IPS-NIHi11 (cell line): ENCODE measurements at places on chromosomes 5 and 9.

GRCh38 chr5:152107220-152107619 lies 182.6 kb upstream of the GLRA1 start:
- no peak for DNase-seq

DNA sequence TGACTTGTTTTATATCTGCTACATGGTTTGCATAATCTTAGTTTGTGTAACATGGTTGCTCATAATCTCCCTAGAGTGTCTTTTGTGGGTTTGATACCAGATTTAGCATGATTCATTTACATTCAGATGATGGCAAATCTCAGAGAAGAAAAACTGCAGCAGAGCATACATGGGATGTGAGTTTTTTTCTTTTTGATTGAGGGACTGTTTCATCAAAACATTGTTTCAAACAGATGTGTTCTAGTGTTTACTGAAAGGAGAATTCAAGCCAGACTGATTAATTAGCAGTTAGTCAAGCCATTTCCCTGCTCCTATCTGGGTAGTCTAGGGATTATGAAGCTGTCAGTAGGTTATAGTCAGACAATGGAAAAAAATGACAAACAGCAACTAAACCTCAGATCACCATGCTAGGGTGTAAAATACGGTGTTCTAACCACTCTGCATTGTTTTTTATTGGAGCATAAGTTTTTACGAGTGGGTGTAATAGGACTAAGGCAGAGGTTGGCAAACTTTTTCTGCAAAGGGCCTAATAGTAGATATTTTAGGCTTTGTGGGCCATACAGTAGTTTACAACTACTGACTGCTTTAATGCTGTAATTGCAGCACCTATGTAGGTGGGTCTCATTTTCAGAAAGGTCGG lies 10.5 kb upstream of the GDNF start:
- DNase-seq = no peak

GRCh38 chr9:129412814-129413536 lies 207.9 kb downstream of the C9orf50 start:
- peak; percentile 14 for DNase-seq

GRCh38 chr5:149153751-149154610 lies 12.7 kb downstream of the ABLIM3 start:
- no peak for DNase-seq

- no peak for DNase-seq
These were observed 157.3 kb upstream of the EPB41L4A start for GRCh38 chr5:112576298-112576925.

GRCh38 chr5:150106674-150107426 lies 20.5 kb upstream of the CSF1R start:
- no peak for DNase-seq

GRCh38 chr5:141969783-141970771 lies 1.2 kb downstream of the RNF14 start:
- no peak for DNase-seq

- DNase-seq = no peak
These were observed 49.0 kb upstream of the FCHO2 start for GRCh38 chr5:72906806-72907205.

DNA sequence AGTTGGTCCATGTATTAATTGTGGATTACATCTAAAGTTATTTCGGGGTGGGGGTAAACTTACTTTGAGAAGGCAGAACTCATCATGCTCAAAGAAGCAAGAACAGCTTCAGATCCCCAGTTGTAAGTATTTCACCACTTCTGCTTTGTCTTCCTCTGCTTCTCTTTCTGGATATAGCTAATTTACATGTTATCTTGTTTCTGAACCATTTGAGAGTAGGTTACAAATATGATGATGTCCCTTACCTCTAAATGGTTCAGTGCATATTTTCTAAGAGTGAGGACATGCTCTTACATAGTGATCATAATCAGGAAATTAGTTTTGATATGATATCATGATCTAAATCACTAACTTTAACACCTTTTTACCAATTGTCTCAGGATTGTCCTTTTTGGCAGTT lies 11.9 kb downstream of the TRIO start:
- no peak for DNase-seq

GRCh38 chr5:59712836-59713497 lies 180.6 kb downstream of the PDE4D start:
- no peak for DNase-seq

DNA sequence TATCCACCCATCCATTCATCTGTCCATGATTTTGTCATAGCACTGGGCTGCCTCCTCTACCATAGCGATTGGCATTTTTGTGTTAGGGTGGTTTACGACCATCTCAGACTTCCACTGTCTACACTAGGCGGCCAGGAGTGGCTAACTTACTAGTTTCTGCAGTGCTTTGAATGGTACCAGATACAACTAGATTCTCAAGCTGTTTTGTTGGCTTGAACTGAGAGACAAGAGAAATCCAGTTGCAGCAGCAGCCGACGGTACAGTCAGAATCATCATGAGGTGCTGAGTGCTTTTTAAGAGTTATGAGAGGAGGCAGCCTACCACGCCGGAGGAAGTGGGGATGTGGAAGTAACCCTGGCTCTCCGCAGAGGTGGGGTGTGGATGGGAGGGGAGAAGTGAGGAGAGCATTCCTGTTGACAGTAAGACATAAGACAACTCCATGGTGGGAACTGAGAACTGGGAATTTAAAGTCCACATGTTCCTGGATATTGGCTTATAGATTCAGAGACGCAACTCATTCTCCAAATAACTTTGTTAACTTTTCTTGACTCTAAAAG lies 27.9 kb downstream of the COL5A1 start:
- no peak for DNase-seq

- DNase-seq = no peak
These were observed 250.1 kb downstream of the GAS1 start for GRCh38 chr9:86697213-86697612.

DNA sequence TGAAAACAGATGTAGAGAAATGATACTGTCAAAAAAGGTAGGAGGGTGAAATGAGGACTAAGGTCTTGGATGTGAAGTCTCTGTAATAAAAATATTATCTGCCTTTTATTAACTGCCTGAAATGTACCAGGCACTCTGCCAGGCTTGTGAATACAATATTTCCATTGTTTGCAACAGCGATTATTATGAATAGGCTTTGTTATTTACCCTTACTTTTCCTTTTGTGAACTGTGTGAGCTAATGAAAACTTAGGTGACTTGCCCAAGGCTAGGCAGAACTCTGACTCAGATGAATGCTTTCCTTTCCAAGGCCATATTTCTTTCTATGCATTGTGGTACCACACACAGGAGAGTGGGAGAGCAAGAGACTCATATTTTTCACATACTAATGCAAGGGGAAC lies 204.1 kb downstream of the CDH12 start:
- DNase-seq = no peak

- no peak for DNase-seq
These were observed 39.5 kb upstream of the MYOT start for GRCh38 chr5:137828180-137828579.

DNA sequence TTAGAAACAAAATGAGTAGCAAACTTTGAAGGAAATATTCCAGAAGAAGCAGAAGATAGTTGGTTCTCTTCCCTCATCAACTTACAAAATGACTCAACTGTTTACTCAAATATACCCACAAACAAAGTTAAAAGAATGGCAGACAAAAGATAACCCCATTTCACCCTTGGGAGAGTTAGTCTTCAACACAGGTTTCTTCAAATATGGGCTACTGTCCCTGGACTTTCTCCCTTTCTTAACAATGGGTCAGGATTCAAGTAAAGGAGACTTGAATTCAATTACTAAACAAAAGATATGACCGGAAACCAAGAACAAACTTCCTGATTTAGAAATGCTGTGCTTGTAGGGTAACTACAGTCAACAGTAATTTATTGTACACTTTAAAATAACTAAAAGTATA lies 14.2 kb downstream of the RFX3 start:
- no peak for DNase-seq
